Left lung (tissue), 14 donors: ENCODE measurements at places on chromosomes 6 and 20.

DNA sequence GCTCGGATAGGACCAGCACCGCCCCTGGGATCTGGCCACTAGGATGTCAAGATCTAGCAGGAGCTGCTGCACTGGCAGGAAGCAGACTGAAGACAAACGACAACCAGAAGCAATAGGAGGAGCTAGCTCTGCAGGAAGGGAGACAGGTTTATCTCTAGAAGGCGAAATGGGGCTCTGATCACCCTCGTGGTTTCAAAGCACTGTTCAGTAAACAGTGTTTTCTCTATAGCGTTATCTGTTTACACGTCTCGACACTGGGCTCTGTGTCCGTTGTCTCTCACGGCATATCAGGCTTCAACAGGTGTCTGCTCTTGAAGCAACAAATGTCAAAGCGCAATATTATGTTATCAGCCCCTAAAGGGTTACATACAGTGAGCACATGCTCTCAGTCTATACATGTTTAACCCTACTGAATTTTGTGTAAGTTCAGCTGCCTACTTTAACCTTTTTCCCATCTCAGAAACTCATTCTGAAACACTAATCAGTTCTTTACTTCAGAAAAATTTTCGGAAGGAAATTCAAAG lies 23.8 kb downstream of the TMEM14B start:
- H3K27ac ChIP-seq = no peak overlapping the region
- DNase-seq = no peak
- no peaks in the 10 kb centered on the region for H3K4me1 ChIP-seq
- peaks cover 38% of the 10 kb centered on the region for H3K36me3 ChIP-seq
- no peak overlapping the region for H3K4me3 ChIP-seq
- no peaks in the 10 kb centered on the region for H3K27me3 ChIP-seq

DNA sequence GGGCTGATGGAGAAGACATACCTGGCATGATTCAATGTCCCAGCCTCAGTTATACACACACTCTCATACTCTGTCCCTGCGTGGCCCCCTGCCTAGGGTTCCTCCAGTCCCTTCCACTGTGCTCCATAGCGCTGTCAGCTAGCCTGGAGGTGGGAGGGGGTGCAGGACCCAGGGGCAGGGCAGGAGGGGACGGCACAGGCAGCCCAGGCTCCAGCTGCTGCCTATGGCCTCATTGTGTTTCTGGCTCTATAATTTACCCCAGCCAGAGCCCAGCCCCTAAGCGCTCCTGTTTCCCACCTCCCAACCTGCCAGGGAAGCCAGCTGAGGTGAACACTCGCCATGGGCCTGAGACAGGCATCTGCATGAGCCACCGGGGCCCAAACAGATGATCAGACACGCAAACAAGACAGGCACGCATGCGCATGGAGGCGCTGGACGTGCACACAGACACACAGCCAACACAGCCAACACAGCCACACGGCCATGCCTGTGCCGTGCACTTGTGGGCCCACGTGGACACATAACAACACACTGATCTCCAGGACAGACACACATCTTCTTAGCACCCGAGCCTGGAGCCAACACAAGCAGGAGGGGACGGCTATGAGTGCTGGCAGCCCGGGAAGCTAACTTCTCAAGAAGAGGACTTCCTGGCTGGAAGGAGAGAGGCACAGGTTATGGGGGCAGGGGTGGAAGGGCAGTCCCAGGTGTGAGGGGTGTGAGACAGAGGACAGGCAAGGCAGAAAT lies 124.9 kb downstream of the GRM4 start:
- peaks cover 30% of the 10 kb centered on the region for H3K27me3 ChIP-seq
- DNase-seq = no peak
- H3K36me3 ChIP-seq = no peaks in the 10 kb centered on the region
- no peak overlapping the region for H3K4me3 ChIP-seq
- H3K27ac ChIP-seq = no peak overlapping the region
- no peaks in the 10 kb centered on the region for H3K4me1 ChIP-seq

- H3K27ac ChIP-seq = no peak overlapping the region
- no peaks in the 10 kb centered on the region for H3K36me3 ChIP-seq
- no peak overlapping the region for H3K4me3 ChIP-seq
- H3K27me3 ChIP-seq = no peaks in the 10 kb centered on the region
- DNase-seq = no peak
- H3K4me1 ChIP-seq = peaks cover 29% of the 10 kb centered on the region
Observed at GRCh38 chr20:32542259-32542615, 42.9 kb downstream of the NOL4L start.

- H3K27me3 ChIP-seq = no peaks in the 10 kb centered on the region
- H3K4me3 ChIP-seq = no peak overlapping the region
- H3K27ac ChIP-seq = no peak overlapping the region
Observed at GRCh38 chr6:142679907-142680700, 264.9 kb downstream of the HIVEP2 start.

DNA sequence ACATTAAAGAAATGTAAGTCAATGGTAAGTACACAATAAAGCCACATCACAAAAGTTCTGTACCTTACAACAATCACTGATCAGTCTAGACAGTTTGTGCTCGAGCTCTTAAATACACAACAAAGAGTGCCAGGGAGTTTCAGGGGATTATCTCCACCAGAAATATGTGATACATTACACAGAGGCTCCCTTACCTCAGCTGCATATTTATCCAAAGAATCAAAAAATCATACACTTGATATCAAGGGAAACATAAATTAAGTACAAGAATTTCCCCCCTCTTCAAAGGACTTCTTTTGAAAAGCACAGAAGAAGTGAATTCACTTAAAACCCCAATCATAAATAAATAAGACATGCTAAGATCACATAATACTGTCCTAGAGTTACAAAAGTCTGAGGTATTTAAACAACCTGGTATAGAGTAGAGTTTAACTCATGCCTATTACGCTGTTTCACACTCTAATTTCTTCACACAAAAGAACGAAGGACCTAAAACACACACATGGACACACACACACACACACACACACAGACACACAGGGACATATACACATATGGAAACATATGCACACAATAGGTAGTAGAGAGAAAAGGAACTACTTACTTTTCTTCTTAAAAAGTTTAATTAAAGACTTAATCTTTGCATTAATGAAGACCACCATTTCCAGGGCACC lies 528 bp downstream of the NHSL1 start:
- H3K36me3 ChIP-seq = peaks cover 6% of the 10 kb centered on the region
- no peak for DNase-seq
- H3K27me3 ChIP-seq = no peaks in the 10 kb centered on the region

DNA sequence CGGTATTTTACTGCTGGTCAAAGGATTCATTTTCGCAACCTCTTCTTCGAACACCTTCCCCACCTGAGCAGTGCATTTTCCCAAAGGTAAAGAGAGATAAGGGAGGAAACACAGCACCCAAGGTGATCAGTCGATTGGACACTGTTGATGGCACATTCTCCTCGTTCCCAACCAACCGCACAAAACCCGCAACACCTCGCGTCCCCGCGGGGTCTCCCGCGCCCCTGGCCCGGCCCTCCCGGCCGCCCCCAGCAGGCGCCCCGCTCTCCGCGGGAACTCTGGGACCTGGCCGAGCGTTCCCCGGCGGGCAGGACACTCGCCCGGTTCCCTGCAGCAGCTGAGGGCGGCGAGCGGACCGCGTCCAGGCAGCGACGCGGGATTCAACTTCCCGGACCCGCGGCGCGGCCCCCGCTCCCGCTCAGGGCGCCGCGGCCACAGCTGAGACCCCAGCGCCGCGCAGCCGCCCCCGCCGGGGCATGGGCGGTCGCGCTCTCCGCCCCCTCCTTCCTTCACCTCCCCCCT lies 506 bp downstream of the RGS17 start:
- no peaks in the 10 kb centered on the region for H3K36me3 ChIP-seq
- peak overlapping the region; percentile 52 for H3K4me3 ChIP-seq
- no peak overlapping the region for H3K27ac ChIP-seq
- peaks cover 8% of the 10 kb centered on the region for H3K4me1 ChIP-seq

DNA sequence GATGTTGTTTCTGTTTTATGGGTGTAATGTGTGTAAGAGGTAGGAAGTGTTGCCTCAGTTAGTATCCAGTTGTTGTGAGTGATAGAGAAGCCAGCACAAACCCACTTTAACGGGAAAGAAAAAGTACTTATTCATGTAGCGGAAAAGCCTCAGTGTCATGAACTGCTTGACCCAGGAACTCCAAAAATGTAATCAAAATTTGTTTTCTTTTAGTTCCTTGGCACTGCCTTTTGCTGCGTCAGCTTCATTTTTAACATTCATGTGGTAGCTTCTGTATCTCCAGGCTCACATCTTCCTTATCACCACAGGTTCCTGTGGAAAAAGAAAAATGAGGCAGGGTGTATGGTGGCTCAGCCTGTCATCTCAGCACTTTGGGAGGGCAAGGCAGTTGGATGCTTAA lies 46.4 kb upstream of the CCDC28A start:
- DNase-seq = no peak
- H3K27ac ChIP-seq = no peak overlapping the region
- H3K4me1 ChIP-seq = peaks cover 10% of the 10 kb centered on the region
- no peaks in the 10 kb centered on the region for H3K36me3 ChIP-seq
- H3K27me3 ChIP-seq = no peaks in the 10 kb centered on the region

DNA sequence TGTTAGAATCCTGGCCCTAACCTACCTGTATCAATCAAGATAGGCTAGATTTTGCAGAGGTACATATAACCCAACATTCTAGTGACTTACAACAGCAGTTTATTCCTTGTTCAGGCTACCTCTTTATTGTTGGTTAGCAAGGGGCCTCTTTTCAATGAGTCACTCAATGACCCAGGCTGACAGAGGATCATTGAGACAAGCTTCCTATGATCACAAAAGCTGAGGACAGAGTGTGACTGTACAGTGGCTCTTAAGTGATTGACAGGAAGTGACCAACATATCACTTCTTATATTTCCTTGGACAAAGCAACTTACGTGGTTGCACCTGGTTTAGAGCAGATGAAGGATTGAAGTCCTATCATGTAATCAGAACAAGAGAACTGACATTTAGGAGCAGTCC lies 740.9 kb downstream of the FRK start:
- no peaks in the 10 kb centered on the region for H3K36me3 ChIP-seq
- no peaks in the 10 kb centered on the region for H3K27me3 ChIP-seq
- no peak overlapping the region for H3K4me3 ChIP-seq
- no peak overlapping the region for H3K27ac ChIP-seq
